ENCODE measurements at places on chromosomes 16 and 17. TPM values are rescaled to one million over a fixed set of nuclear protein-coding genes. Genes with fewer than 3 reads are reported as not detected.

The DBF4B gene
- total RNA-seq = 7.8 TPM

The NTN3 gene
- total RNA-seq = 0.64 TPM

The TBKBP1 gene
- total RNA-seq = 10.0 TPM

The FADS6 gene
- not detected for total RNA-seq

The PMP22 gene
- 38.0 TPM for total RNA-seq

The KRTAP3-2 gene
- not detected for total RNA-seq

The CX3CL1 gene
- 0.32 TPM for total RNA-seq

The MYH8 gene
- total RNA-seq = not detected

The KCNJ16 gene
- total RNA-seq = not detected

The ITGAD gene
- not detected for total RNA-seq
